ENCODE measurements at places on chromosomes 7 and 10.

DNA sequence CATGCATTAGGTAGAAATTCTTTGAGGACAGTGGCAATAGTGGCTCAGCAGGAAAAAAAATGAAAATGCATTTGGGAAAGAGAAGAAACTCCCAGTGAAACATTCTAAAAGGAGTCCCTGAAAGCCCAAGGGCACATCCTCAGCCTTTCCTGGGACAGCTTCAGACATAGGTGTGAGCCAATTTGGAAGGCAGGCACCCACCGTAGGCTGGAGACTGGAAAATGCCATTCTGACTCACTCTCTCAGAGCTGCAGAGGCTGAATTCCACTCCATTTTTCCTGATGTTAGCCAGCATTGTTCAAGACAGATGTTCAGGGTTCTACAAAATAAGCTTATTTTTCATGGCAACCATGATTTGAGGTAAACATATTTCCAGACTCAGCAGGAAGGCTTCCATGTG lies 379.0 kb upstream of the FZD8 start:
- no peak for DNase-seq

GRCh38 chr7:75689246-75690099 lies 49.3 kb downstream of the HIP1 start:
- no peak for DNase-seq

GRCh38 chr7:17131060-17131345 lies 167.4 kb upstream of the AHR start:
- no peak for DNase-seq

GRCh38 chr7:156950381-156950858 lies 908 bp downstream of the NOM1 start:
- no peak for DNase-seq

DNA sequence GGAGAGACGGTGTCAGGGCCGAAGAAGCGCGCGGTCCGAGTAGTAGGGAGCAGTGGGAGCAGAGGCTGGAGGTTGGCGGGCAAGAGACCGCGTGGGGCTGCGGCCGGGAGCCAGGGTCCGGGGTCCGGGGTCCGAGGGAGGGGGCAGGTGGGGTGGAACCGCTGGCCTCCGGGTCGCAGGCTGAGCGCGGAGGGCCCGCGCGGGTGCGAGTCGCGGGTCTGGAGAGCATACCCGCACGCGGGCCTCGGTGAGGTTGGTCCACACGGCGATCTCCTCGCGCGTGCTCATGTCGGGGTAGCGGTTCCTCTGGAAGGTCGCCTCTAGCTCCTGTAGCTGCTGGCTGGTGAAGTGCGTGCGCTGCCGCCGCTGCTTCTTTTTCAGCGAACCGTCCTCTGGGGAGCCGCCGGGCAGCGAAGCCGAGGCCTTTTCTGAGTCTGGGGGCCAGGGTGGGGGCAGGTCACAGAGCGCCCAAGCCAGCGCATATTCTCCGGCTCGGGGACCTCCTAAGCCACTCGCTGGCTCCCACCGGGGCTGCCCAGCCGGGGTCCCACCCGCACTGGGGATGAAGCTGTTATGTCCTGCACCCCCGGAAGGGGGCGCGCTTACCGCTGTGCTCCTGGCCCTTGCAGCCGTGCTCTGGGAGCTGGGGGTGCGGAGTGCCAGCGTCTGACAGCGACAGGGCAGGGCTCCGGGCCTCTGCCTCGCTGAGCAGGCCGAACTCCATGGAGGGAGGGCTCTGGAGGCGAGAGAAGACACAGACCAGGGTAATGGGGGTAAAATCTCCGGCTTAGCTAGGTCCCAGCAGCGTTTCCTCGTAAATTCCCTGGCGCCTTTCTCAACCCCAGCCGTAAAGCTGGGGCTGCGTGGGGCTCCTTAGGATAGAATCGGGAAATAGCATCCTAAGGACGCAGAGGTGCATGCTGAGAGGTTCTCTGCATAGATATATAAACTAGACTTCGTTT lies 5.5 kb downstream of the ELOVL3 start:
- peak; percentile 72 for DNase-seq

DNA sequence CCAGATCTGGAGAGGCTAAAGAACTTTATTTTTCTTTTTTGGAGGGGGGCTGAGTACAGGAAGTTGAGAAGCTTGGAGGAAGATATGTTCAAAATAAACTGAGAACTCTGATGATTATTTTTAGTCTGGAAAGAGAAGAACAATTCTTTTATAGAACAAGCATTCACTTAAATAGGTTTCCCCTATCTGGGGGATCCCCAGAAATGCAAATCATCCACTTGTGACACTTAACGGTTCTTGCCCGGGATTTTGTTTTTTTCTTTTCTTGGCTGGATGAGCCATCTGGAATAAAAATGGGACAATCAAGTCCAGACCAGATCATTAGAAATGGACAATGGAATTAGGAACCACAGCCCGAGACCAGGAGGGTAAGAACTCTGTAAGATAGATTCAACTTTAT lies 95.9 kb upstream of the EGR2 start:
- DNase-seq, result no peak

Data from activated CD4-positive, alpha-beta T cell treated with anti-CD3 and anti-CD28 coated beads, Interleukin-2, amount 10 ng/mL, durations not matched to agents 7 days and 5 days (primary cell).